ENCODE measurements at places on chromosomes 6 and 20. TPM values are rescaled to one million over a fixed set of nuclear protein-coding genes. Genes with fewer than 3 reads are reported as not detected.

Gene CBLN4
- total RNA-seq = under 0.01 TPM

Gene MOXD1
- 0.71 TPM for total RNA-seq

Gene BFSP1
- total RNA-seq = 4.2 TPM

Gene SLC22A2
- 1.1 TPM for total RNA-seq

Gene RAB44
- under 0.01 TPM for total RNA-seq

Gene MUC21
- not detected for total RNA-seq

Gene BAG2
- total RNA-seq = 23.3 TPM

Gene SLC25A27
- total RNA-seq = 7.5 TPM

Gene CD83
- 20.1 TPM for total RNA-seq

Gene F13A1
- total RNA-seq = 0.06 TPM

Gene SCGN
- total RNA-seq = not detected

Gene TRIM15
- total RNA-seq = 0.86 TPM

Gene ARFGEF3
- 3.3 TPM for total RNA-seq

Gene TSPO2
- total RNA-seq = not detected

Gene BTNL2
- total RNA-seq = not detected

Gene DYNLT1
- 29.3 TPM for total RNA-seq

Gene BPIFB4
- not detected for total RNA-seq

Gene RIPPLY2
- total RNA-seq = 5.4 TPM

Gene PNPLA1
- total RNA-seq = not detected

Gene HLA-DOA
- 1.9 TPM for total RNA-seq

Gene CLVS2
- total RNA-seq = under 0.01 TPM

Gene NANP
- 4.5 TPM for total RNA-seq

Gene SLC32A1
- not detected for total RNA-seq

Gene COL21A1
- 0.06 TPM for total RNA-seq

Gene SERAC1
- 2.5 TPM for total RNA-seq

Gene FGD2
- not detected for total RNA-seq

Gene ZNF334
- total RNA-seq = 0.54 TPM

Gene ANKEF1
- 6.6 TPM for total RNA-seq

Gene TLDC2
- not detected for total RNA-seq

Gene PRRT1
- total RNA-seq = not detected

Gene OXT
- total RNA-seq = not detected

Gene OOEP
- total RNA-seq = not detected

Gene RCAN2
- 2.0 TPM for total RNA-seq

Gene UBE2C
- total RNA-seq = 167 TPM

Gene DEF6
- total RNA-seq = 23.6 TPM

Gene AKIRIN2
- total RNA-seq = 14.6 TPM

Gene DEFB127
- total RNA-seq = not detected

Gene POU3F2
- total RNA-seq = 0.63 TPM

Gene ETV7
- 0.69 TPM for total RNA-seq
